T-helper 22 cell (primary cell): ENCODE measurements at places on chromosomes 11 and 22.

GRCh38 chr11:130725421-130726233 is 190.7 kb downstream of the SNX19 start:
- no peak for DNase-seq

DNA sequence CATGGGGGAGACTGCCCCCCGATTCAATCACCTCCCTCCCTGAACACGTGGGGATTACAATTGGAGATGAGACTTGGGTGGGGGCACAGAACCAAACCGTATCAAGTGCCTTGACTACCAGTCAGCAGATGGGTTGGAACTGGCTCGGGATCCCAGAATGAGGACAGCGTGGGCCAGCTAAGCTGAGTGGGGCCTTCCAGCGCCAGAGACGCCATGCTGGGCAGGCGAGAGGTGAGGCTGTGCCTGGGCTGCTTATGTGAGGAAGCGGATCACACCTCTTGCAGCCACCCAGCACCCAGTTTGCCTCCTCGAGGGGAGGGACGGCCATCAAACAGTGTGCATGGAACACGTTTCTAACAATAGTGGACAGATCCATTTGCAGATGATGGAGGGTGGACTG is 195.1 kb downstream of the TBC1D22A start:
- DNase-seq: no peak

- DNase-seq: no peak
Observed at GRCh38 chr11:121864660-121865059, 251.4 kb downstream of the BLID start.

DNA sequence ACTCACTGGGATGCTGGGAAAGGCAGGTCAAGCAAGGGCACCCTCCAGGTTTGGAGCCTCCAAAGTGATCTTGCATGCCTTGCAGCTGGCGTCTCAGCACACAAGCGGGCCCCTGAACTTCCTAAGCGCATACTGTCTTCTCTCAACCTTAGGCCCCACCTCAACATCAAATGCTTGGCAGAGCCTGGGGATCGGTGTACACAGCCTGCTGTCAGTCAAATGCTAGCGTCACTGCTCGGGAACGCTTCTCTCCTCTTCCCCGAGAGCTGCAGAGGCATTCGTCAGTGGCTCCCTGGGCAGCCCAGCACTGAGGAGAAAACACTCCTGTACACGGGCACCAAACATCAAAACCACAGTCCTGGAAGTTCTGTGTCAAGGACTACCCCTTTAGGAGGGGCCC is 124.9 kb downstream of the C11orf58 start:
- DNase-seq: no peak

- no peak for DNase-seq
Observed at GRCh38 chr11:122168218-122168617, 52.2 kb upstream of the BLID start.
